Activated CD8-positive, alpha-beta memory T cell treated with anti-CD3 and anti-CD28 coated beads, Interleukin-2, amount 10 ng/mL, durations not matched to agents 7 days and 5 days (primary cell): ENCODE measurements at places on chromosomes 7 and 10. TPM values are rescaled to one million over a fixed set of nuclear protein-coding genes. Genes with fewer than 3 reads are reported as not detected.

The NAT16 gene
- not detected for total RNA-seq

The IFIT2 gene
- 34.4 TPM for total RNA-seq

The NKX2-3 gene
- total RNA-seq, result not detected

The OPALIN gene
- not detected for total RNA-seq

DNA sequence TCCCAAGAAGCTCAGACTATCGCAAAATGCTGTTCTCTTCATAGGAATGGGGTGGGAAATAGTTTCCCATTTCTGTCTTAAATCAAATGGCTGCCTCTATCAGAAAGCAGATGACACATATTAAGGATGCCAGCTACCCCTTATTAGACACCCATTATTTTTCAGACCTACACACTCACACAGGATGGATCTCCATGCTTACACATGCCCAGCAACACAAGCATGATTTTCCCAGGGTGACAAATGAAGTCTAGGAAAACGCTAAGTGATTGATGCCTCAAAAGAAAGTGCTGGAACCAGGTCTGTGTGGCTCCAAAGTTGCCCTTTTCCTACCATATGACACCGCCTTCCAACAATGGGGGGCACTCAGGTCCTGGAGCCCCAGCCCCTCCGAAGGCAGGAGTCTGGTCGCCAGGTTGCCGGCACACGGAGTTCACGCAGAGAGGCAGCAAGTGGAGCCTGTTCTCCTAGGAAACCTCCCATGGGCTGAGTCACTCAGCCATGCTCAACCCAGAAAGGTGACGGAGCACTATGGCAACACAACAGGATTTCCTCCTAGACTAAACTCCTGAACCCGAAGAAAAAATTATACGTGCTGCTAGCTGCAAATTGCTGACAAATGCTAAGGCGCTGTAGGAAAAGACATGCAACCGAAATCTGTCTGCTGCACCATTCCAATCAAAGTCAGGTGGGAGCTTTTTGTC is 19.8 kb downstream of the VOPP1 start:
- no peak overlapping the region for H3K4me3 ChIP-seq
- no peak overlapping the region for H3K27ac ChIP-seq
- H3K4me1 ChIP-seq, result peaks cover 39% of the 10 kb centered on the region
- peaks cover 16% of the 10 kb centered on the region for H3K36me3 ChIP-seq
- H3K27me3 ChIP-seq, result no peaks in the 10 kb centered on the region
